H9 (cell line): ENCODE measurements at places on chromosomes 1 and 21. TPM values are rescaled to one million over a fixed set of nuclear protein-coding genes. Genes with fewer than 3 reads are reported as not detected.

GRCh38 chr1:236920286-236920894 is 83.9 kb downstream of the MT1HL1 start:
- H3K36me3 ChIP-seq: peaks cover 6% of the 10 kb centered on the region
- H3K4me1 ChIP-seq: no peaks in the 10 kb centered on the region
- no peak for DNase-seq
- no peak overlapping the region for H3K27ac ChIP-seq

DNA sequence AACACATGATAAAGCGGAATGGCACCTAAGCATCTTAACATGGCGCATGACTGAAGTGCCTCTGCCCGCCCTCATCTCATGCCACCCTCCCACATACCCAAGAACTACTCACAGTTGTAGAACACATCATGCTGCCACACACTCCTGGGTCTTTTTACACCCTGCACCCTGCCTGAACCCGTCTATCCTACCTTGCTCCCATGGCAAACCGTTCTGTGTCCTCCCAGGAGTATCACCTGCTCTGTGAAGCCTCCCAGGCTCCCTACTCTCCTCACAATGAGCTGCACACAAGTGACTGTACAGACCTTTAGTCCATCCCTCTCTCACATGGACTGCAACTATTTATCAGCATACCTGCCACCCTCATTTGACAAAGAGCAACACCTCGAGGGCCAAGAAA is 144.0 kb downstream of the TGFBR3 start:
- no peaks in the 10 kb centered on the region for H3K4me1 ChIP-seq
- DNase-seq: no peak
- H3K4me3 ChIP-seq: no peak overlapping the region
- H3K36me3 ChIP-seq: peaks cover 3% of the 10 kb centered on the region

- no peaks in the 10 kb centered on the region for H3K4me1 ChIP-seq
- no peaks in the 10 kb centered on the region for H3K27me3 ChIP-seq
- H3K36me3 ChIP-seq: peaks cover 17% of the 10 kb centered on the region
- no peak overlapping the region for H3K27ac ChIP-seq
- DNase-seq: no peak
Observed at GRCh38 chr1:116983678-116984077, 17.9 kb upstream of the CD101 start.

- H3K4me1 ChIP-seq: no peaks in the 10 kb centered on the region
- H3K27me3 ChIP-seq: no peaks in the 10 kb centered on the region
- no peak overlapping the region for H3K27ac ChIP-seq
- no peaks in the 10 kb centered on the region; the same call in 2 of the 3 replicates for H3K36me3 ChIP-seq
- no peak overlapping the region for H3K4me3 ChIP-seq
- DNase-seq: no peak
Observed at GRCh38 chr1:59332983-59333382, 36.1 kb downstream of the FGGY start.

DNA sequence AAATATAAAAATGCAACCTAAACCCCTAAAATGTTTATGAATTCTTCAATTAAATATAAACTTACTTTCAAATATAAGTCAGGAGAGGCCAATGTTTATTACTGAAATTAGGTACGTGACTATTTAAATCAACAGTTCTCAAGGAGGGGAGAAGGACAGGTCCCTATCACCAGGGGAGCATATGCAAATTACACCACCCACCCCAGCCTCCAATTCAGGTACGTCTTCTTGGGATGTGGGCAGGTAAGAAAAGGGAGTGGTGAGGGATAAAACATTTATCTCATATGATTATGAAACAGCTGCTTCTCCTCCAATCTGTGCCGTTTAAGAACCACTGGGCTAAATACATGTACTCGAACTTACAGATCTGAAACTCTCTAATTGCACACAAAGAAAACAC is 3.4 kb downstream of the COP1 start:
- no peaks in the 10 kb centered on the region for H3K36me3 ChIP-seq
- DNase-seq: no peak
- no peak overlapping the region for H3K27ac ChIP-seq
- H3K4me3 ChIP-seq: no peak overlapping the region
- H3K27me3 ChIP-seq: no peaks in the 10 kb centered on the region
- H3K4me1 ChIP-seq: no peaks in the 10 kb centered on the region

GRCh38 chr1:77218477-77219165 is 609 bp downstream of the PIGK start:
- peak overlapping the region; percentile 95 for H3K4me3 ChIP-seq
- peaks cover 20% of the 10 kb centered on the region for H3K36me3 ChIP-seq
- H3K27me3 ChIP-seq: no peaks in the 10 kb centered on the region
- no peaks in the 10 kb centered on the region; the same call in 1 of the 2 replicates for H3K4me1 ChIP-seq
- DNase-seq: no peak

GRCh38 chr1:115374598-115374997 is 36.5 kb upstream of the NGF start:
- no peak overlapping the region for H3K27ac ChIP-seq
- no peak for DNase-seq
- H3K4me1 ChIP-seq: no peaks in the 10 kb centered on the region; the same call in 1 of the 2 replicates

The COL16A1 gene
- total RNA-seq: 6.2 and 6.5 TPM in 2 replicates
